Esophagus squamous epithelium (tissue), 5 donors: ENCODE measurements at places on chromosomes 13 and 19.

GRCh38 chr19:6448045-6448444, 11.5 kb downstream of the SLC25A23 start:
- no peak for DNase-seq

- DNase-seq, result no peak
Observed at GRCh38 chr19:12156223-12157058, at the start of gene ZNF625. Gene ZNF625 (minus strand): TSS chr19:12156734. CDS start chr19:12156558, 176 bp downstream.

DNA sequence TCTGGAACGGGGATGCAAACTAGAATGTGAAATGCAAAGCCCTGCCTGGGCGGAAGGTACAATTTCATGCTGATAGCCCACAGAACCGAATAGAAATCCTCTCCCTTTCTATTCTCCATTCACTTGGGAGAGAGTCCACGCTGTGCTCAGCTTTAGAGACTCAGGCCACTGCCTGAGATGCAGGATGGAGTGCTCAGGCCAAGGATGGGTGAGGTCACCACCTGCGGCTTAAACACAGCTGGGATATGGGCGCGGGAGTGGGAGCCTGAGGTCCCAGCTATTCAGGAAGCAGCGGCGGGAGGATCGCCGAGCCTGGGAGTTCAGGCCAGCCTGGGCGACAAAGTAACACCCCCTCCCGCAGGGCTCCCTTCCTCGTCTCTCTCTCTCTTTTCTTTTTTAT, 446 bp upstream of the ZNF83 start:
- DNase-seq, result no peak

DNA sequence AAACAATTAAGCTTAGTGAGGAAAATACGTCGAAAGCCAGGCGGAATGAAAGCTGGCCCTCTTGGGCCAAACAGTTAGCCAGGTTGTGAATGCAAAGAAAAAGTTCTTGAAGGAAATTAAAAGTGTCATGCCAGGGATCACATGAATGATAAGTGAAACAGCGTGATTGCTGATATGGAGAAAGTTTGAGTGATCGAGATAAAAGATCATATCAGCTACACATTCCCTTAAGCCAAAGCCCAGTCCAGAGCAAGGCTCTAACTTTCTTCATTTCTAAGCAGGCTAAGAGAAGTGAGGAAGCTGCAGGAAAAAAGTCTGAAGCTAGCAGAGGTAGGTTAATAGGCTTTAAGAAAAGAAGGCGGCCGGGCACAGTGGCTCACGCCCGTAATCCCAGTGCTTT, 254.0 kb downstream of the EFNB2 start:
- no peak for DNase-seq

DNA sequence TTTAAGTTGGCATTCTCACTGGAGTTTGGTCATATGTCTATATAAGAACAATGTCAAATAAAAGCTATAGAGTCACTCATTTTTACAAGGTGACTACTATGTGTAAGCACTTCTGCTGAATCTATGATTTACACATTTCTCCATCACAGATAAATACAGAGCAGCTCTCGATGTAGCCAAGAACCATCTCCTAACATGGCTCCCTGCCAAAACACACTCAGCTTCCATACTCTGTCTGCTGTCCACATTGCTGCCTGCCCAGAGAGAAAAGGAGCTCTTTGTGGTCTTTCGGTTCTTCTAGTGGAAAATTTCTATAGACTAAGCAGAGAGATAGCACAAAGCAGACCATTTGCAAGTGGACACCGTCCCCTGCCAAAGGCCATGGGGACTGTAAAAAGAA, 190.9 kb upstream of the KLF12 start:
- DNase-seq, result no peak
